CD8-positive, alpha-beta memory T cell (primary cell): ENCODE measurements at places on chromosomes 1 and 21. TPM values are rescaled to one million over a fixed set of nuclear protein-coding genes. Genes with fewer than 3 reads are reported as not detected.

Gene SPRR2F
- not detected for polyA plus RNA-seq

Gene TSACC
- polyA plus RNA-seq = 0.84 TPM

DNA sequence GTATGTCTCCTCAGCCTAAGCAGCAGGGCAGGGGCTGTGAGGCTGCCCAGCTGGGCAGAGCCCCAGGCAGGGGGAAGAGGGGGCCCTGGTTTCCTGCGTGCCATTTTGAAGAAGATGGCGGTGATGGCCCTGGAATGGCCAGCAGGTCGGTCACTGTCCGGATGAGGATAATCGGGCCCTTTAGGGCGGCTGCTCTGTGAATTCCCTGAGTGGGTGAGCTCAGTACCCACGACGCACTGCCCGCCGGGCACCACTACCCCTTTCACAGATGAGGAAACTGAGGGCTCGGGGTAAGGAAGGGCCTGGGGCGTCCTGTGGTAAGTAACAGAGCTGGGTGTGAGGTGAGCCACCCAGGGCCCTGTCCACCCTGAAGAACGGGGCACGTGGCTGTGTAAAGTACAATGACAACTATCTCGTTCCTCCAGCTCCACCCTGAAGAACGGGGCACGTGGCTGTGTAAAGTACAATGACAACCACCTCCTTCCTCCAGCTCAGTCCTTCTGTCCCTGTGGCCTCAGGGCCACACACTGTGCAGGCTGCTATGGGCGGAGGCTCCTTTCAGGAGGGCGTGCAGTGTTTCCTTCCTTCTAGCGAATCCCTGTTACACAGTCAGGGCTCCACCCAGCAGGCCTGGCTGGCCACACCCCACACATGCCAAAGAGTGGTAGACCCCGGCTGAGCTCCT lies 23.2 kb downstream of the ITGB2 start:
- no peak for DNase-seq
- H3K27ac ChIP-seq = no peak overlapping the region
- peaks cover 9% of the 10 kb centered on the region for H3K4me1 ChIP-seq
- H3K27me3 ChIP-seq = no peaks in the 10 kb centered on the region
- H3K4me3 ChIP-seq = no peak overlapping the region

GRCh38 chr1:31199236-31199790 lies 40.4 kb downstream of the NKAIN1 start:
- H3K4me3 ChIP-seq = no peak overlapping the region
- no peaks in the 10 kb centered on the region for H3K36me3 ChIP-seq
- H3K27ac ChIP-seq = no peak overlapping the region
- no peaks in the 10 kb centered on the region for H3K27me3 ChIP-seq
- DNase-seq = no peak

DNA sequence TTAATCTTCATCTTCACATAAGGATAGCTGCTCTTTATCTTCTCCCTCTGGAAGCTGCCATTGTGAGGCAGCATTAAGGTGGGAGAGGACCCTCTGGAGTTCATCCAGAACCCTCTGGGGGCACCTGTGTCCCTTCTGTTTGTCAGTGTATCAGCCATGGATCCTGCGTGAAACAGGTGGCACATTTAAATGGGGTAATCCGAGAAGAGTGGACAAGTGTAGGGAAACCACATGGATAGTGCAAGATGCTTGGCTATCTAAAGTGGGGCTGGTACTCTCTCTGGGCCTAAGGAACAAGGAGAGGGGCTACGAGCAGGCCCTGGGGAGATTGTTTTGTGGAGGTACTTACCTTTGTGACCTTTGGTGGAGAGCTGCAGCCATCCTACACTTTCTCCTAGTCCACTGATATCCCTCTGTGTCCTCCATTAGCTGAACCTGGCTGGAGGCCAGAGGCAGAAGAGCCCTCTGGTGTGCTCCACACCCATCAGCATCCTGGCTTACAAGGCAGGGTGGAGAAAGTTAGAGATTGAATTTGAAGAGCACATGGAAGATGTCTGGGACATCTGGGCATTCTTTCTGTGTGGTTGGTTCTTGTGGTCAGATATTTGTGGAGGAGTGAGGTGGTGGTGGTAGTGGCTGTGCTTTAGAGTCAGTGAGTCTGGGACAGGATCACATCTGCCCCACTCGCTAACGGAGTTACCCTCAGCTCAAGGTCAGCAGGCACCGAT lies 117.7 kb downstream of the FGGY start:
- no peaks in the 10 kb centered on the region for H3K4me1 ChIP-seq
- H3K4me3 ChIP-seq = no peak overlapping the region

GRCh38 chr1:240004086-240004749 lies 87.5 kb upstream of the FMN2 start:
- no peaks in the 10 kb centered on the region for H3K36me3 ChIP-seq

DNA sequence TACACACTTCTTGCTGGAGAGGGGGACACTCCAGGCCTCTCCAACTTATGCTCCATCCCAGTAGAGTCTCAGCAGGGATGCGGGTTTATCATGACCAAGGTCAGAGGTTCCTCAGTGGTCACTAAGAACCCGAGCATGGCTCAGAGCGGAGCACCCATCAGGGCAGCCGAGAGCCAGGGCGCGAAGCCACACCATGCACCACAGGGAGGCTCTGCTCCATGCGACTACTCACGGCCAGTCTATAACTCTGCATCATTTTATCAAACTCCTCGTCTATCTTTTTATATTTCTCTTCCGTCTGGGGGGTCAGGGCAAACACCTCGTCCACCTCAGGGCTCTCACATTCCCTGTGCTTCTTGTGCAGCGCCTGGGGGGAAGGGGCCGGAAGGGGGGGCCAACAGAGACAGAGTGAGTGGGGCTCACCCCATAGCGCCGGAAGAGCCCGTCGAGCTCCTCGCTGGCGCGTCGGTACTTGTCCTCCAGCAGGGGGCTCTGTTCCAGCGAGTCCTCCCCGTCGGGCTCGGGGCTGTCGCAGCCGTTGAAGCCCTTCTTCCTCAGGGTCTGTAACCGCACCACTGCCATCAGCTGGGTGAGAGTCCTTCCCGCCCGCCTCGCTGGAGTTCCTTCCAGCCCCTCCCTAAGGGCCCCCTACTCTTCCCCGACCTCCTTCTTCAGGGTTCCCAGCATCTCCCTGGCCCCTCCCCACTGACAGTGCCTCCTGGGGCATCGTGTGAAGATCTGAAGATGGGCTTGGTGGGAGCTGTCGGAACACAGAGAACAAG lies 20.0 kb downstream of the MEF2D start:
- DNase-seq = peak; percentile 88
- peak overlapping the region; percentile 19 for H3K4me3 ChIP-seq
- H3K36me3 ChIP-seq = peaks cover 68% of the 10 kb centered on the region
- peak overlapping the region; percentile 21 for H3K27ac ChIP-seq

GRCh38 chr1:104064399-104064798 lies 314.7 kb downstream of the AMY1C start:
- no peaks in the 10 kb centered on the region for H3K36me3 ChIP-seq
- H3K27ac ChIP-seq = no peak overlapping the region
- no peaks in the 10 kb centered on the region for H3K4me1 ChIP-seq
- no peak overlapping the region for H3K4me3 ChIP-seq
- no peak for DNase-seq

DNA sequence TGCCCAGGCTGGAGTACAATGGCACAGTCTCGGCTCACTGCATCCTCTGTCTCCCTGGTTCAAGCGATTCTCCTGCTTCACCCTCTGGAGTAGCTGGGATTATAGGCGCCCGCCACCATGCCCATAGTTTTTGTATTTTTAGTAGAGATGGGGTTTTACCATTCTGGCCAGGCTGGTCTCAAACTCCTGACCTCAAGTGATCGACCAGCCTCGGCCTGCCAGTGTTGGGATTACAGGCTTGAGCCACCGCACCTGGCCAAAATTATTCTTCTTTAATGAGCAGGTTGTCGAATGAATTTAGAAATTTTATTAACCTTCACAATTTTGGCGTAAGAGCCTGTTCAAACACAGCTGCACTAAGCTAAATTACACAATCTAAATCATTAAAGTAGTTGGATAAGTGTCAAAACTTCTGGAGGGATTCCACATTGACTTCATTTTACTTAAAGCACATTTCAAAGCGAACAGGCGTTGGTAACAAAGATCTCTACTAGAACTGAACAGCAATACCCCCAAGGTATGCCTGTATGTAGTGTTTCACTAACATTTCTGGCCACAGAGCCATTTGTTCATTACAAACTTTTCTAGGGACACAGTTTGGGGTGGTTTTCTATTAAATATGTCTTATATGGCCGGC lies 5.2 kb upstream of the CTH start:
- H3K27me3 ChIP-seq = no peaks in the 10 kb centered on the region
- H3K4me3 ChIP-seq = no peak overlapping the region
- no peak for DNase-seq
- no peaks in the 10 kb centered on the region for H3K36me3 ChIP-seq
- H3K4me1 ChIP-seq = peaks cover 6% of the 10 kb centered on the region

- DNase-seq = peak; percentile 91
- no peaks in the 10 kb centered on the region for H3K27me3 ChIP-seq
- peak within 1 kb of the TSS; percentile 89 for H3K4me3 ChIP-seq
- H3K4me1 ChIP-seq = peaks cover 26% of the 10 kb centered on the region
- H3K27ac ChIP-seq = peak within 1 kb of the TSS; percentile 85
- H3K36me3 ChIP-seq = peaks cover 15% of the 10 kb centered on the region
Observed at GRCh38 chr1:26111530-26112406, at the start of gene PDIK1L. TSS of gene PDIK1L (plus strand) at chr1:26111824. CDS start at chr1:26114309, 2,485 bp downstream.

GRCh38 chr1:54135436-54136120 lies 17.2 kb downstream of the CDCP2 start:
- DNase-seq = no peak
- H3K36me3 ChIP-seq = no peaks in the 10 kb centered on the region
- H3K27ac ChIP-seq = no peak overlapping the region
- no peaks in the 10 kb centered on the region for H3K27me3 ChIP-seq
- no peaks in the 10 kb centered on the region for H3K4me1 ChIP-seq

GRCh38 chr1:53625766-53626520 lies 113.0 kb downstream of the GLIS1 start:
- H3K36me3 ChIP-seq = no peaks in the 10 kb centered on the region
- no peak overlapping the region for H3K27ac ChIP-seq
- DNase-seq = no peak
- no peak overlapping the region for H3K4me3 ChIP-seq

DNA sequence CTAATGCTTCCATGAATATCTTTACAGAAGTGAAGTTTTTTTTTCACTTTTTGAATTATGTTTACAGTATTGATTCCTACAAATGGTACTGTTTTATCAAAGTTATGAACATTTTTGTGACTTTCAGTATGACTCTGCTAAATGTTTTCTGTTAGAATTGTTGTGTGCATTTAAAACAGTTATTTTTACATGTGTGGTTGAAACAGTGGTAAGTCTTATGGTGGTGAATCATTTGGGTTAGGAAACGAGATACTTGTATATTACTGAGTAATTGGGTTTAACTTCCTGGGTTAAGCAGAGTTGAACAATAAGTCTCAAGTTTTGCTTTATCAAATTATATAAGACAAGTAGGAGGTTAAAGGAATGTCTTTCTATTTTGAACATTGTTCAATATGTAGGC lies 66.8 kb downstream of the VPS13D start:
- no peak overlapping the region for H3K27ac ChIP-seq
- H3K4me1 ChIP-seq = no peaks in the 10 kb centered on the region
- no peaks in the 10 kb centered on the region for H3K27me3 ChIP-seq
- H3K4me3 ChIP-seq = no peak overlapping the region

GRCh38 chr1:22976461-22977243 lies 4.0 kb upstream of the LACTBL1 start:
- no peaks in the 10 kb centered on the region for H3K4me1 ChIP-seq
- no peak overlapping the region for H3K4me3 ChIP-seq
- DNase-seq = peak; percentile 9
